ENCODE measurements at places on chromosomes 3 and 15. TPM values are rescaled to one million over a fixed set of nuclear protein-coding genes. Genes with fewer than 3 reads are reported as not detected.

Gene RASL12
- not detected for total RNA-seq

DNA sequence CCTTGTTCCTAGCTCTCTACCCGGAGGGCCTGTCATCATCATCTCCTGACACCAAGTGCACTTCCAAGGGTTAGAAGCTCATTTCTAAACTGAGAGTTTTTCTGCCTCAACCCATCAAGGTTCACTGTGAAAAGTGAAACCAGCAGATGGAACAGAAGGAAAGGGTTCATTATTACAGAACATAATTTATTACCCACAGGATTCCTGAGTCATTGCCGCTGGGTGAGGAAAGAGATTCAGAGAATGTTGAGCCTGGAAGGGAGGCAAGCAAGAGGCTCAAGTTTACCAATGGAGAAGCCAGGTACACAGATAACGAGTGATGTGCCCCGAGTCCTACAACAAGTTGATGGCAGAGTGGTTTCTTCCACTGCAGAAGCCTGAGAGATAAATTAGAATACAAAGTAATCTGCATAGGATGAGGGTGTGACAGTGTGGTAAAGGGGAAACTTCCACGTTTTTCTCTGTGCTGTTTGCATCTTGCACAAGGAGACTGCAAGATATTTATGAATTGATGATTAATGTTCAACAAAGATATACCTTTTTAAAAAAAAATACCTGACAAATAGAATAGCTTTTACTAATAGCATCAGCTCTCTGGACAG lies 80.5 kb upstream of the SETMAR start:
- no peak for DNase-seq

Gene PLA2G4E
- not detected for total RNA-seq

Gene ACAP2
- total RNA-seq: 78.7 TPM
